ENCODE measurements at places on chromosomes 5 and 9.

DNA sequence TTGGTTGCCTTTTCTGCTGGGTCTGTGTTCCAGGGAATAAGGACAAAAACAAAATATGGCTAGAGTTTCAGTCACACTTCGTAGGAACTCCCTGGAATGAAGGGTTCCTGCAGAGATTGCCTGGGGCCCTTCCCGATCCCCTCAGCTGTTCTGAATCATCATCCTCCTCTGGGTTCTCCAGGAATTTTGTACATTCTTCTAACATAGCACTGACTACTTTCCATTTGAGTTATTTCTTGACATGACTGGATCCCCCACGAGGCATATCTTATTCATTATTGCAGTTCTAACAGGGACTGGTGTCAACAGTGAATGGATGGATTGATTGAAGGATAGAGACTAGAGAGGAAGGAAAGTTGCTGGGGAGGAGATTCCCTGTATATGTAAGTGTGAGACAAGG, 49.2 kb upstream of the TNC start:
- DNase-seq, result no peak

DNA sequence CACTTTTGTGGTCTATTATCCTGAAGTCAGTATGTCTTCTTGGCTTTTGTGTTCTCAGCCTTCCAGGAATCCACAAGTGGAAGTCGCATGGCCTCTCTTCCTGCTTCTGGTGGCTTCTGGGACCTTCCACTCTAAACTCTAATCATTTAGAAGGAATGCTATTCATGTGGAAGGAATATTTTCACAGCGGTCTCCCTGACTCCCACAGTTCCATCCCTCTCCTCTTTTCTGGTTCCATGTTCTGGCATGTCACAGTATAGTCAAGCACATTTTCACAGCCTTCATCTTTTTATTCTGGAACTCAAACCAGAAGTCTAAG, 7.3 kb upstream of the RAI14 start:
- DNase-seq, result no peak

DNA sequence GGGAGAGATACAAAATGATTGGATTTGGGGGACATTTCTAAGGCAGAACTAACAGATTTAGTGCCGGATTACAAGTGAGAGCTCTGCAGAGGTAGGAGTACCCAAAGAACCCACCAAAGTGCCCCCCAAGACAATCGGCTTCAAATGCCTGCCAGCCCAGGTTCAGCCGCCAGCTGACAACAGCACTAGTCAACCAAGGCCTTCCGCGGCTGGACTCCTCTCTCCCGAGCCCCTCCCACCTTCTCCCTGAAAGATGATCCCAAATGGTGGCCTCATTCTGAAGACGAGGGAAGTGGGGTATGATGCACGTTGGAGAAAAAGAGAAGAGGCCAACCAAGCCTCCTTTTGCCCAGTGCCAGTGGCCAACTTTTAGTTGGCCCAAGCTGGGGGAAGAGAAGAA, 210.4 kb upstream of the SLC30A5 start:
- DNase-seq, result no peak

GRCh38 chr9:96617439-96618185, 2.0 kb downstream of the CDC14B start:
- DNase-seq, result no peak

DNA sequence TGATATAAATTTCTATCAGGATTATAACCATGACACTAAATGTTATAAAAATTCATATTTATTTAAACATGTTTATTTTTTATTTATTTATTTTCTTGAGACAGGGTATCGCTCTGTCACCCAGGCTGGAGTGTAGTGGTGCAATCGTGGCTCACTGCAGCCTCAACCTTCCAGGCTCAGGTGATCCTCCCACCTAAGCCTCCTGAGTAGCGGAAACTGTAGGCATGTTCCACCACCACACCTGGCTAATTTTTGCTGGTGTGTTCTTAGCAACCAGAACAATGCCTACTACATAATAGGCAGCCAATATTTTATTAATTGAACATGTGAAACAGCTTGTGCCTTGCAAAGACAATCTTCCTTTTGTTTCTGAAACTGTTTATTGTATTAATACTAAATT, 6.5 kb upstream of the PTBP3 start:
- DNase-seq, result no peak

DNA sequence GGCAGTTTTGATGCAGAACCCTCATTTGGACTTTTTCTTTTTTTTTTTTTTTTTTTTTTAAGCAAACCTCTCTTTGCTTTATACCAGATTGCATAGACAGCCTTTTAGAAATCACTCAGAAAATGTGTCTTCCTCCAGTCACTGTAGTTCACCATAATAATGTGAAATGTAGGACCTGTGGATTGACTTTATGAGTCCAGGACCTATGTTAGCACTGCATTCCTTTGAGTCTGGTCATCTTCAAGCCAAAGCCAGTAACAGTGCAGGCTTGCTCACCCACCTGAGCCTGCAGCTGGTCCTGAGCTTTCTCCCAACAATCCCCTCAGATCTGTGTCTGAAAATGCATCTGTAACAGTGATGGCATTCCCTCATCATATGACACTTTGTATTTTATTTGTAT, 110.7 kb upstream of the NFIL3 start:
- DNase-seq, result no peak

DNA sequence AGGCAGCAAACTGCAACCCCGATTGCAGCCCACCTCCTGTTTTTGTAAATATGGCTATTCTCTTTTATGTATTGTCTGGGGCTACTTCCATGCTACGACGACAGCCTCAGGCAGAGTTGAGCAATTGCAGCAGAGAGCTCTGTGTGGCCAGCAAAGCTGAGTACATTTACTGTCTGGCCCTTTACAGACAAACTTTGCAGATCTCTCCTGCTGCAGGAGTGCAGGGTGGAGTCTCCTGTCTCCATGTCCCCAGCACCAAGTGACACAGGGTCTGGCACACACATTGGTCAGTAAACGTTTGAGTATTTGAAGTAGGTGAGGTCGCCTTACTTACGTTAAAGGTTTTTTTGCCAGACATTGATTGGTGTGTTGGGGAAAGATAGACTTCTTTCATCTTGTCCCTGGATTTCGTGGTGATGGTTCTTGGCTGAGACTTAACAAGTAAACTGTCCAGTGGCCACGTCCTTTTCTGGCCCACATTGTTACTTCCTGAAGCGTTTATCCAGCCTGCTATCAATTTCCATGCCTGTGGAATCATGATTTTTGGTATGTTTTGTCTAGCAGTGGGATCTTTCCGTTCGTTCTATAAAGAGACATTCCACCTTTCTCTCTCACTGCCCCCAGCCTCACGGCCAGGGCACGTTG, 27.2 kb downstream of the PRRC2B start:
- no peak for DNase-seq

GRCh38 chr9:69254223-69254622, 70.8 kb upstream of the ENTREP1 start:
- no peak for DNase-seq

- DNase-seq, result no peak
Observed at GRCh38 chr5:126561908-126562307, 33.1 kb downstream of the ALDH7A1 start.

DNA sequence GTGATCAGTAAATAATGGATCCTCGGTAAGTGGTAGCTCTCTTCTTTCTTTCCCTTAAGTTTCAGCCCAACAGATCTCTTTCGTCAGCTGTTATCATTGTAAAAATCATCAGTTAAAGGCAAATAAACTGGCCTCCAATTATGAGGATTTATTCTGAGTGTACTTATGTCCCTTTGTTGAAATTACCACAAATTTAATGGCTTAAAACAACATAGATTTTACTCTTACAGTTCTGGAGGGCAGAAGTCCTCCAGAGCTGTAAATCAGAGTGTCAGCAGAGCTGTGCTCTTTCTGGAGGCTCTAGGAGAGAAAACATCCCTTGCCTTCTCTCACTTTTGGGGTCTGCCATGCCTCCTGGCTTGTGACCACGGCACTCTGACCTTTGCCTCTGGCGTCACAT, 104.6 kb downstream of the INSYN2B start:
- DNase-seq, result no peak

DNA sequence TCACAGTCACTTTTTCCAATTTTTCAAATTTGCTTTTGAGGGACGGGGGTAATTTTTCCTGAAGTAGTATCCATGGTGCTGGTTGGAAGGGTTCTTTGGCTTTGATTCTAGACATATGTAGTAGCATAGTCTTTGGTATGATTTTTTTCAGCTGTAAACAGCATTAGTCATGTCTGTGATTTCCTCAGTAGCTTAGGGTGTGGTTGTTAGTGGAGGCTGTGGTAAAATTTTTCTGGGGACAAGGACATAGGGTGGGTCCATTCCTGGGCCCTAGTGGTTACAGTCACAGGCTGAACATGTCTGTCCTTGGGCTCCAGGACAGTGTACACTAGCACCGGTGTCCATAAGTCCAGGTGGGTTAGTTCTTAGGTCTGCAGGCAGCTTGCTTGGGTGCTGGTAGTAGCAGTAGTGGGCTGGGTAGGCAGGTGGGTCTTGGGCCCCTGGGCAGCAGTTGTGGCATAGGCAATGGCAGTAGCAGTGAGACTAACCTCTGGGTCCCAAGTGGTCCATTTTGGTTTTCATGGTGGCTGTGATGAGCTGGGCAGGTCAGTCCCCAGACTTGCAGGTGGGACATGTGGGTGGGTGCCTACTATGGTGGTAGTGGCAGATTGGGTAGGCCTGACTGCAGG, 100.0 kb upstream of the CXCL14 start:
- DNase-seq, result no peak

- no peak for DNase-seq
Observed at GRCh38 chr5:118015511-118015910, 972.8 kb downstream of the DTWD2 start.

GRCh38 chr5:14901462-14902051, 30.0 kb upstream of the ANKH start:
- DNase-seq, result no peak

- no peak for DNase-seq
Observed at GRCh38 chr9:33791117-33791516, 4.2 kb upstream of the PRSS3 start.

DNA sequence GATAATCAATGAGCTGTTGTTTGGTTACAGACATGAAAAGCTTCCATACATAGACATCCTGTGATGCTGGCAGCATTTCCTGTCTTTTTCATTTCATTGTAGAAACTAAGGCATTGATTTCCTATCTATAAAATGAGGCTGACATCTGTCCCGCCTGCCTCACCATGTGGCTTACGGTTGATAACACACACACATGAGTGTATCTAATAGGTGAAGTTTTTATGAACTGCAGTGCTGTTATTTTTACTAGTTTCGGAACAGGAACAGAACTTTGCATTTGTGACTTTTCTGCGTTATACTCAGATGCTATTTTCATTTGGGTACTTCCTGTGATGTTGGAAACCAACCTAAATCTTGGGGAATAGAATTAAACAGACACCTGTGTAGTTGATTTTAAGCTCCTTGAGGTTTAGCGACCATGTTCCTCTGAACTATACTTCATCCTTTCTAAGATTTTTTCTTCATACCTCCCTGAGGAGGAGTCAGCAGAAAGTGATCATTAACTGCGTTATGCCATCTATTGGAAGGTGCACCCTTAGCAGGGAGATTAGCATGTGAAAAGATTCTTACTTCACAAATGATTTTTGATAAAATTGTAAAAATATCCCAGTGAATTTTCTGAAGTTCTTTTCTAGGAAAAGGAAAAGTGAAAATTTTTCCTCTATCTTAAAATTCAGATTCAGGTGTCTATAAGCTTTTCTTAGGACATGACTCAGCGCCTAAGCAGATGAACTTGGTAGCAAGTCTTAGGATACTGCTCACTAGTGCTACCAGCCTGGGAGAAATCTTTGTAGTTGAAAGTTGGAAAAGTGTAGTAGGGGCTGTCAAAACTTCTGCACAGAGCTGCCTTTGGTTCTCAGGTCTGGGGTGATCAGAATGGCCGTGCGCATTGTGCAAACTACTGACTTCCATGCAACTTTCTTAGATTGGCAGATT, 134.5 kb downstream of the TRIO start:
- no peak for DNase-seq

GRCh38 chr9:82590845-82591244, 472.1 kb downstream of the RASEF start:
- DNase-seq, result no peak

- DNase-seq, result no peak
Observed at GRCh38 chr9:74573640-74574191, 76.6 kb downstream of the RORB start.

- no peak for DNase-seq
Observed at GRCh38 chr9:106376689-106377088, 486.3 kb upstream of the ZNF462 start.

DNA sequence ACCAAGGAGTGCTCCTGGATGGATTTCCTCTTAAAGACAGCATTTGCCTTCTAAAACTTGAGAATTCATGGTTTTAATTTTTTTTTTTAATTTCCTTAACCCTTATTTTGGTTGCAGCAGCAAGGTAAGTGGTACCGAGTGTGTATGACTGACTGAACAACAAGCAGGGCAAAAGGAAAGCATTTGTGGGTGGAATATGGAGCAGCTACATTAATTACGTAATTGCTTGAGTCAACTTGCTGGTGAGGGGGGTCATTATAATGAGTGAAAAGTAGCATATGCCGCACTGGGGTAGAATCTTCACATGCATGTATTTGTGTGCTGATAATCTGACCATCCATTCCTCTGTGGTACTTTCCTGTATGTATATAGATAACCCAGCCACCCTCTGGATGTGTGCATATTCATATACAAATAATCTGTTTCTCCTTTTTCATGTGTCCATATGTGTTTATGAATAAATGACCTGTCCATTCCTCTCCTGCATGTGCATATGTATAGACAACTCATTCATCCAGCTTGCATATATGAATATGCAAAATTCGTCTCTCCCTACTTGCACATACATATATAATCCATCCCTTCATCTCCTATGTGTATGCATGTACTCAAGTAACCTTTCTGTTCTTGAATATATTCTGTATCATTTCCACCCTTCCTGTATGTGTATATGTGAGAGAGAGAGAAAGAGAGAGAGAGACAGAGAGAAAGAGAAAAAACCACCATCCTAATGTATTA, 147.5 kb upstream of the RUSC2 start:
- DNase-seq, result no peak

DNA sequence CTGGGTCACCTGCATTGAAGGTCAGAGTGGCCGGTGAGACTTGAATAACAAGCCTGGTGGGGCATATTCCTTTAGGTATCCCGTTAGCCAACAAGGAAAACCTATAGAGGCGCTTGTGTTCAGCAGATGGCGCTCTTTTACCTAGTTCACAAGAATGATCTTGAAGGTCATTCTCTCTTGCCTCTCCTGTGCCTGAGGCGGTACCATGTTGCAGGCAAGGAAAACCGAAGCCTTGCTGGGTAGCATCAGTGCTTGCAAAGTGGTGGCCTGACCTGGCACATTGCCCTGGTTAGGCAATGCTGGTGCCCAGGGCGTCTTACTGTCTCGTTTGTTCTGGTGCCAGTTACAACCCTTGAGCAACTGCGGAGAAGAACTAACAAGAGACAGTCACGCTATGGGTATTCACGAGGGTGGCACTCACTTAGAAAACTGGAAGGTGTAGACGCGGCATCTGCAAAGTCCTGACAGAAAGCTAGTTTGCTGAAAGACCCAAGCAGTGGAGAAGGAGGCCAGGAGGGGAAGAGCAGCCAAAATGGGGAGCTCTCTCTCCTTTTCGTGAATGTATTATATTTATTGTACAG, 56.7 kb downstream of the AOPEP start:
- DNase-seq, result peak; percentile 88

Measured in COR-L47 (cell line).